ENCODE measurements at places on chromosomes 5 and 9. TPM values are rescaled to one million over a fixed set of nuclear protein-coding genes. Genes with fewer than 3 reads are reported as not detected.

- no peak for DNase-seq
These were observed 53.5 kb upstream of the GRIN3A start for GRCh38 chr9:101791938-101792337.

GRCh38 chr9:124346347-124347163 lies 68.7 kb downstream of the PSMB7 start:
- DNase-seq = peak; percentile 76

GRCh38 chr5:74641735-74642542 lies 1.4 kb upstream of the ENC1 start:
- DNase-seq = no peak

DNA sequence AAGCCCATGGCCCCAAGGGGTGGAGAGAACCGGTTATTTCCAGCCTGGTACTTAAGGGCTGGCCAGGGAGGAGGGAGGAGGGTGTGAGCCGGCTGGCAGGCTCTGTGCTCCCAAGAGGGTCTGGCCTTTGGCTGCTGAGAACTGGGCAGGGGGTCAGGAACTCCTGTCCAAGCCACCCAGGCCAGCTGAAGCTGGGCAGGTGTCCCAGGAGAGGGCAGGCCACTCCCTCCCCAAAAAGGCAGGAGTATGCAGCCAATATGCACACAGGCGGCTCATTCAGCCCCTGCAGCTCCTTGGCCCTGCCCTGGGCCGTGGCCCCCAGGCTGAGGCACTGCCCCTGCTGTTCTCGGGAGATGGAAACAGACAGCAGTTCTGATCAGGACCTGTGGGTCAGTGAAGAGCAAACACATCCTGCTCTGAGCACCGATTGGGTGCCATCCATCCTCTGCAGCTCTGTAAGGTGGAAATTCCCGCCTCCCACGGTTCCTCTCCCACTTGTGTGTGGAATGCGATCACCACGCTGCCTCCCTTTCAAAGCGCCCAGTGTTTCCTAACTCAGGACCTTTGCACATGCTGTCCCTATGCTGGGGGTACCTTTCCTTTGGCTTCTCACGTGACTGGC lies 17.1 kb upstream of the KIF12 start:
- DNase-seq = peak; percentile 64

DNA sequence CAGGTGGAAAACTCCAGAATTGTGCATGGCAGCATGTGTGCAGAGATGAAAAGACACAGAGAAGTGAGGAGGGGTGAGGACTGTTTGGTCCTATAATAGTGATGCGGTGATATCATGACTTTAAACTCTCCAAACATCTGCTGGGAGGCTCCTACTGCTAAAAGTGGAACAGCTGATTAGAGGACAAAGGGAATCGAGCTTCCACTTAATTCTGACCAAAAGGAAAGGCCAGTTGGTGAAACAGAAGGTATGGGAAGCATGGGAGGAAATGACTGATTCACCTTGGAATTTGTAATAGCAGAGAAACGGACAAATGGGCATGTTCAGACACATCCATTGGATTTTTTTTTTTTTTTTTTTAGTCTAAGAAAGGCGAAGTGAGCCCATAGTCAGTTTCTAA lies 67.5 kb upstream of the MAMDC2 start:
- DNase-seq = no peak

Gene TMEM171
- not detected for total RNA-seq

Gene DEPDC1B
- total RNA-seq = 0.67 TPM

Data from posterior vena cava (tissue), 2 donors.